ENCODE measurements at places on chromosomes 12 and 14. TPM values are rescaled to one million over a fixed set of nuclear protein-coding genes. Genes with fewer than 3 reads are reported as not detected.

The MDGA2 gene
- not detected for total RNA-seq

The PZP gene
- not detected for total RNA-seq

The KCNK13 gene
- 0.15 TPM for total RNA-seq

The NOXRED1 gene
- total RNA-seq = not detected

The SDS gene
- total RNA-seq = 0.64 TPM

The FAR2 gene
- 0.15 TPM for total RNA-seq

All from A549 treated with CpdA at 1 μM for 4 hours (cell line).